Omental fat pad (tissue), 4 donors: ENCODE measurements at places on chromosomes 12 and 14. TPM values are rescaled to one million over a fixed set of nuclear protein-coding genes. Genes with fewer than 3 reads are reported as not detected.

KLRG1 gene
- 3.2 TPM for total RNA-seq

MANSC1 gene
- total RNA-seq, result 12.3 TPM

TAS2R13 gene
- 1.8 TPM for total RNA-seq

GALNT9 gene
- 36.7 TPM for total RNA-seq

GUCY2C gene
- not detected for total RNA-seq

CATSPERB gene
- total RNA-seq, result 4.5 TPM

MTRFR gene
- 4.8 TPM for total RNA-seq

CD27 gene
- total RNA-seq, result 0.65 TPM

PRKD1 gene
- total RNA-seq, result 16.6 TPM

PTGDR gene
- total RNA-seq, result 2.1 TPM

KRT72 gene
- not detected for total RNA-seq

SMIM41 gene
- total RNA-seq, result not detected

LHX5 gene
- not detected for total RNA-seq

DLGAP5 gene
- total RNA-seq, result not detected

AQP6 gene
- 0.56 TPM for total RNA-seq

SLC24A4 gene
- total RNA-seq, result 0.48 TPM

ITGA7 gene
- total RNA-seq, result 140 TPM

HCFC2 gene
- total RNA-seq, result 16.9 TPM

KRT79 gene
- 0.46 TPM for total RNA-seq

TMCC3 gene
- total RNA-seq, result 14.8 TPM

CEBPE gene
- 0.37 TPM for total RNA-seq

CLEC4A gene
- 6.6 TPM for total RNA-seq

GLS2 gene
- total RNA-seq, result 2.6 TPM

PRPH gene
- 1.4 TPM for total RNA-seq

KRT5 gene
- 16.2 TPM for total RNA-seq

RALGAPA1 gene
- total RNA-seq, result 43.5 TPM

DNAH10 gene
- total RNA-seq, result 2.3 TPM

TTC7B gene
- 56.3 TPM for total RNA-seq

CLECL1 gene
- total RNA-seq, result 0.84 TPM

TDRD9 gene
- total RNA-seq, result 8.0 TPM

CCDC197 gene
- total RNA-seq, result not detected

TOMM20L gene
- not detected for total RNA-seq

OR2AP1 gene
- not detected for total RNA-seq

SINHCAF gene
- 62.7 TPM for total RNA-seq

TM7SF3 gene
- 53.4 TPM for total RNA-seq

TPPP2 gene
- total RNA-seq, result not detected

KRT71 gene
- not detected for total RNA-seq

RNASE3 gene
- not detected for total RNA-seq

TRPV4 gene
- total RNA-seq, result 1.8 TPM

SYT1 gene
- 3.1 TPM for total RNA-seq

STAC3 gene
- 3.7 TPM for total RNA-seq
